COLO829 (cell line): ENCODE measurements at places on chromosomes 4 and X.

DNA sequence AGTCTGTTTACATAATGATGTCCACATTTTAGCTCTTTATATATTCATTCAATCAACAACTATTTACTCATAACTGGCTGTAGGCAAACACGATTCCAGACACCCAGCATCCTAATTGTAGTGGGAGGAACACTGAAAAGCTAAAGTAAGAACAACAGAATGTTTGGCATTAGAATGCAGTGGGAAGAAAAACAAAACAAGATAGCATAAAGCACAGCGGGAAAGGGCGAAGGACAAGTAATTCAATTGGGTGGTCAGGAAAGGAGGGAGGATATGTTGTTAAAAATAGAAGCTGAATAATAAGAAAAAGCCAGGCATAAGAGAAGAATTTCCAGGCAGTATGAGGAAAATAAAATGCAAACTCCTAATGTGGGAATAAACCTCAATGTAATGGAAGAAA lies 189.5 kb upstream of the FAT4 start:
- no peak for DNase-seq

- DNase-seq: no peak
Observed at GRCh38 chr4:84495794-84496261, 3.3 kb downstream of the NKX6-1 start.

DNA sequence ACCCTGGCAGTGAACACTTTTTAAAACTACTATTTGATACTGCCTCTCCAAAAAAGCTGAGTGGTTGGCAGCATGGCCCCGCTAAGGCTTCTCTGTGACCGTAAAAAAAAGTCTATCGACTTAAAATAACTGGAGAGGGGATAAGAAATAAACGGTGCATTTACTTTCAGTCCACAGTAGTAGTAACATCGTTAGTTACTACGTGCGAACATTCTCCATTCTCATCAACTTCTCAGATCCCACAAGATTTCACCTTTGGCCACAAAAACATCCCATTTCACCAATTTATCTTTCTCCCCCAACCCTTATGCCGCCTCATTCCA lies 524 bp upstream of the EXOSC9 start:
- DNase-seq: no peak

DNA sequence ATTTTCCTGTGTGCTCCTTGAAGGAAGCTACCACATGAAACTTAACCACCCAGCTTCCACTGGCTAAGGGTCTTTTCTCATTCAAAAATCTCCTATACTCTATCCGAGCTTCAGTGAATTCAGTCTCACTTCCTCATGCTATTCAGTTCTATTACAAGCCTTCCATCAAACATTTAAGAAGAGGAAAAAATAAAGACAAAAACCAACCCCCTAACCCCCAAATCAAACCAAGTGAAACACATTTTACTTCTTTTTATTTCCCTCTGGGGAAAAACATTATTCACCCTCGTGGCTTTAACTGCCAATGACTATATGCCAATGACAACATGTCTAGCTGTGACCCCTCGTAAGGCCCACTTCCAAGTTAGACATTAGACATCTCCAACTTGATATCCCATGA lies 16.2 kb upstream of the WDR19 start:
- no peak for DNase-seq

GRCh38 chr4:86367577-86367976 lies 7.7 kb upstream of the MAPK10 start:
- no peak for DNase-seq

- DNase-seq: no peak
Observed at GRCh38 chr4:77093401-77093800, 17.6 kb upstream of the CCNI start.

DNA sequence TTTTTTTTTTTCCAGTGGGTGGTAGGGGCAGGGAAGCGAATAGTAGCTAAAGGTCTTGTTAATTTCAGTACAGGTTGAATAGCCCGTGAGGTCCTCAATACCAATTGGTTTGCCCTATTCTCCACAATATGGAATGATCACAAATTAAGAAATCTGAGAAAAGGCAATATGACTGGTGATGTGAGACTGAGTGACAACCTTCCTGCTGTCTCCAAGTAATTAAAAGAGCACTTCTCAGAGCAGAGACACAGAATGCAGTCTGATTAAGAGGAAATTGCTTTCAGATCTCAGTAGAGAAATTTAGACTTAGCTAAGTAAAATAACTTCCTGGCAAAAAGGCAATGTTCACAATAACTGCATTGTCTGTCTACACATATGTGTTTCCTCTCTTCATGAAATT lies 23.0 kb downstream of the GPR174 start:
- DNase-seq: peak; percentile 53

- no peak for DNase-seq
Observed at GRCh38 chr4:182822554-182822953, 94.6 kb downstream of the DCTD start.

- no peak for DNase-seq
Observed at GRCh38 chr4:38519666-38520065, 144.3 kb upstream of the KLF3 start.

GRCh38 chr4:52249581-52249980 lies 198.5 kb downstream of the SPATA18 start:
- no peak for DNase-seq

- no peak for DNase-seq
Observed at GRCh38 chr4:105662935-105663675, 45.4 kb downstream of the INTS12 start.

GRCh38 chr4:48546336-48546735 lies 56.3 kb downstream of the ZAR1 start:
- peak; percentile 4 for DNase-seq

GRCh38 chr4:23770011-23770410 lies 119.8 kb downstream of the PPARGC1A start:
- peak; percentile 3 for DNase-seq

DNA sequence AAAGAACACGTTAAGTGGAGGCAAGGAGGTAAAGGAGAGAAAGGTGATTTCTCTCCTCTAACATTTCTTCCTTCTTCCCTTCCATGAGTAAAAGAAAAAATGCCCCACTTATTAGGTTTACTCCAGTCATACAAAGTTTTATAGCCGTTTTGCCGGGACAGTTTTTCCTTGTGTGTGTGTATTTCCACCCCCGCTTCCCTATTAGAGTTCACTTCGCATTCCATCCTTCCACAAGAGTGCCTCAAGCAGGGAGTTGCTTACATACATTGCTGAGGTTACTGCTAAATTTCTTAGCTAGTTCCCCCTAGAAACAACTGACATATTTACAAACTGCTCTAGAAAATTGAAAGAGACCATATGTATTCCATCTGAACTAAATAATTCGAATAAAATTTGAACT lies 45.2 kb upstream of the BMP15 start:
- DNase-seq: no peak

DNA sequence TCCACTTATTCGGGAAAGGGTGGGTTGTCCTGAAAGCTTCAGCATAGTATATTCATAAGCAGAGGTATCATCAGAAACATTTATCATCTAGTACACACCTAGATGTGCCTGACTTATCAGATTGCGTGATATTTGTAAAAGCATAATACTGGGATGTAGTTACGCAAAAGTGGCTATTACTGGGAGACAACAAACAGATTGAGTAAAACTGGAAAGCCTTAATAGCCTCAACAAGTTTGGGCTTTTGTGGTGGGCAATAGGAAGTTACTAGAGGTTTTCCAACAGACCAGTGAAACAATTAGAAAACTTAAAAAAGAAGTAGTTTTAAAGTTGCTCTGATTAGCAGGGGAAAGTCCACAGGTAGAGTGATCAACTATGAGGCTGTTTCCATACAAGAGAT lies 39.8 kb downstream of the GPRIN3 start:
- no peak for DNase-seq

GRCh38 chr4:71429962-71430361 lies 91.1 kb downstream of the SLC4A4 start:
- DNase-seq: no peak

- DNase-seq: no peak
Observed at GRCh38 chrX:153845842-153846241, 15.5 kb upstream of the PDZD4 start.

DNA sequence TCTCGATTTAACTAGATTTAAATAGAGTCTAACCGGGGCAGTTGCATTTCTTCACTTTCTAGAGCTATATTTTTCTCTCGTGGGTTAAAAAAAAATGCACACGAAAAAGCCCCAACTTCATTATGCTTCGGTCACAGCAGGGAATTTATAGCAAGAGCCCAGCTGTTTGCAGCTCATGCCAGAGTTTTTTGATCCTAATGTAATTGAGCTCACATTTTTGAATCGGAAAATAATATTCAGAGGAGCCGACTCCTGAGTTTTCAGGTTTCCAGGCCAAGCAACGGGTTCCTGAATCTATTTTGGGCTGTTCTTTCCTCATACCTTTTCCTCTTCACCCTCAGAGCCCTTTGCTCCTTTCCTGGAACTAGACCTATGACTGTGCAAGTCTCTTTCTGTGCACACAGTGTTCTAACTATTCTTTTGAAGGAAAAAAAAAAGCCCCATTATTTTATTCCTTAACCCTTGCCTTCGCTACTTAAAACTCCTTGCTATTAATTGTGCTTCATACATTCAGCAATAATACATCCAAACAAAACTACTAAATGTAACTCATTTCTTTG lies 27.5 kb upstream of the ESX1 start:
- no peak for DNase-seq

- no peak for DNase-seq
Observed at GRCh38 chrX:101986586-101986985, 54.8 kb upstream of the ZMAT1 start.

GRCh38 chr4:124481123-124481522 lies 231.4 kb downstream of the ANKRD50 start:
- no peak for DNase-seq

DNA sequence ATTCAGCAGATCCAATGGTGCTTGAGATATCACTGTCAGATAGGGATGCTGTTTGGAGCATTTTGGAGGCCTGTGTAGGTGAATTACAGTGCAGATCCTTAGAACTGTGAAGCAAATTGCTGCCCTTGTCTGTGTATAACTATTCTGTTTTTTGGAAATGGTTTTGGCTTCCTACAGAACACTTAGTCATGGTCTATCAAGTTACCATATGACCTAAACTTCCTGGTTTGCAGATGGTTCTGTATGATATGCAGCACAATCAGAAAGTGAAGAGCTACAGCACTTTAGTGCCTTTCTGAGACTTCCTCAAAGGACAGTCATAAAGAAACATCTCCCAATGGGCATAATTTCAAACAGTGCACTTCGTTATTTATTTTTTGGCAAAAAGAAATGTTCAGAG lies 688.6 kb downstream of the SH3BGRL start:
- DNase-seq: no peak

- DNase-seq: no peak
Observed at GRCh38 chr4:36386691-36387090, 105.3 kb downstream of the DTHD1 start.

DNA sequence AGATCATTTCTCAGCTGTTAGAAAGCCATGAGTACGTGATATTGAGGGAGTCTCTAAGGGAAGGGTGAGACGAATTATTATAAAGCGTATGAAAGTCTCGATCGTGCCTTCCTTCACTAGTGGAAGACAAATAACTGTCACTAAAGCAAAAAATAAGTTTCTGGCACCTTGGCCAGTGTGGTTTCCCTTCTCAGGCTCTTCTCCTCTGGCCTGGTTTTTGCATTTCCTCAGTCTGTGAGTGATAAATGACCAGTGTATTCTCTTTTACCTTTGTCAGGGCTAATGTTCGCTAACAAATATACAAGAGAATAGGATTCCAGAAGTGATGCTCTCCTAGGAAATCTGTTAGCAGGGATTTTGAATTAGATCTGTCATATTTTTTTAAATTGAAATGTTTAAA lies 19.6 kb downstream of the TXK start:
- DNase-seq: no peak

GRCh38 chr4:113952452-113953029 lies 26.9 kb downstream of the ARSJ start:
- DNase-seq: peak; percentile 52

DNA sequence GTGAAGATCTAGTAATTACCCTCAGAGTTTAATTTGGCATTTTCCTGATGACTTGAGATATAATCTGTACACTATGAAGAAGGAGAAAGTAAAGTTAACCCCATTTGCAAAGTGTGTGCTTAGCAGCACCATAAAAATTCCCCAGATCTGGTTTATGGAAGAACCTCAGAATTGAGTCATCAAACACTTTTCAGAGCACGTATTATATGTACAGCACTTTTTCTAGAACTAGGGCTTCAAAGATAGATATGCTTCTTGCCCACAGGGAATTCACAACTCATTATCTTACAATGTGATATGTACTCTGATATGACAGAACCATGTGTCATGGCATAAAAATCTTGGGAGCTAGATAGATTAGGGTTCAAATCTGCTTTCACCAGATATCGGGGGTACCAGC lies 150.9 kb downstream of the SLC10A7 start:
- DNase-seq: no peak

DNA sequence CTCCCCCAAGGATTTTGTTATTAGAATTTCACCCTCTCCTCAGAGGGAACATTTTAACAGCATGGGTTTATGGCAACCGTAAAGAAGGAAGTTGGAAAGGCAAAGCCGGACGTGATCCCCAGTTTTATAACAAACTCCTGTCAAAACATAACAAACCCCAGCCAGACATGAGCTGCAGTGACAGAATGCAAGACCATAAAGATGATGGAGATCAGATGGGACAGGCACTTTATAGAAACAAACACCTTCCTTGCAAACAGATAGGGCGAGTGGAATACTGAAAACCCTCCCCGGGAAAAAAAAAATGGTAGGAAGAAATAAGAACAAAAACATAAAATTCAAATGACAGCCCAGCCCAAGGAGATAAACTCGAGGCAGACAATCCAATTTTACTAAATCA lies 281.4 kb downstream of the LDB2 start:
- no peak for DNase-seq

- no peak for DNase-seq
Observed at GRCh38 chr4:21710179-21710835, 238.3 kb downstream of the KCNIP4 start.

DNA sequence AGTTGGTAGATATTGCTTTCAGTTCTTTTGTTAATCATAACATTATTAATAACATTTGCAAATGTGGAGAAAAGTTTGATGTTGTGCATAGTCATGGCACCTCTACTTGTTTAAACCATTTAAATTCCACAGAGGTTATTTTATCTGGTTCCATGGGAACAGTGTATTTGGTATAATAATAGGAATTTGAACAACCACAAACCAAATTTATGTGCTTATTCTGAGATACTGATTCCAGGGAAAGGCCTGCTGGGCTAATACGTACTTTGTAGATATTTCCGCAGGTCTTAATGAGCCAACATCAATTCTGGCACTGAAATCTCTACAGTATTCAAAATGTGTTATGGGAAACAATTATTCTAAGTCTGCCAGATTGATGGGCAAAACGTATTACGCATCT lies 319.0 kb downstream of the DKK2 start:
- DNase-seq: no peak

DNA sequence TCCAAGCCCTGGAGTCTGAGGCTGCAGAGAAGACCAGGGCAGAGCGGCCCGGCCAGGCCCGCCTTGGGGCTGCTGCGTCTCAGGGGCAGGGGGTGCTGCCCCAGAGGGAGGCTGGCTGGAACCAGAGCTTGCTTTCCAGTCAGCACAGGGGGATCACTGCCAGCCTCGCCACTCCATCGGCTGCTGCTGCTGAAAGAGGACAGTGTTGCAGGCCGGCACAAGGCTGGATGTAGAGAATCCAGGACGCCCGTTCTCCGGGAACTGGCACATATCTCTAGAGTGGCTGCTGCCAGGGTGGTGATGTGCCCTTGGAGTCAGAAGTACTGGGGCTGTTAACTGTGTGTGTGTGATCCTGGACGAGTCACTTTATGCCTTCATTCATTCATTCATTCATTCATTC lies 31.9 kb upstream of the SORCS2 start:
- DNase-seq: no peak

GRCh38 chr4:47187608-47188007 lies 156.2 kb downstream of the GABRB1 start:
- no peak for DNase-seq

GRCh38 chrX:26908218-26908617 lies 554.9 kb downstream of the PPP4R3C start:
- DNase-seq: no peak

- peak; percentile 68 for DNase-seq
Observed at GRCh38 chr4:37540486-37540885, 145.7 kb downstream of the RELL1 start.
